ENCODE measurements at places on chromosomes 1 and 21.
A peak's percentile ranks its signal among the peaks of the same experiment; 100 is the strongest.

DNA sequence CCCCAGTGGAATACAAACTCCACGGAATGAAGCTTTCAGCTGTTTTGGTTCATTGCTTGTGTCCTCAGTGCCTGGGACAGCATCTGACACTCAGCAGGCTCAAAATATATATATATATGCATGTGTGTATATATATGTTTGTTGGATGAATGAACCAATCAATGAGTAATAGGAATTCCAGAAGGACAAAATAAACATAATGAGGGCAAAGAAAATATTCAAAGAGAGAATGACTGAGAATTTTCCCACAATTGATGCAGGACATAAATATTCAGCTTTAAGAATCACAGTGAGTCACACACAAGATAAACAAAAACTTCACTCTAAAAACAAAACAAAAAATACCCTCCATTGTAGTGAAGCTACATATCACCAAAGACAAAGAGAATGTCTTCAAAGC is 64.0 kb downstream of the CHD5 start:
- DNase-seq, result no peak

- DNase-seq, result no peak
Observed at GRCh38 chr1:48536477-48536876, 64.5 kb upstream of the SPATA6 start.

GRCh38 chr1:226549937-226550671 is 1.5 kb downstream of the STUM start:
- no peak for DNase-seq

GRCh38 chr1:210828996-210829596 is 304.9 kb downstream of the KCNH1 start:
- no peak for DNase-seq

GRCh38 chr1:155473151-155473821 is 89.3 kb downstream of the ASH1L start:
- DNase-seq, result no peak

DNA sequence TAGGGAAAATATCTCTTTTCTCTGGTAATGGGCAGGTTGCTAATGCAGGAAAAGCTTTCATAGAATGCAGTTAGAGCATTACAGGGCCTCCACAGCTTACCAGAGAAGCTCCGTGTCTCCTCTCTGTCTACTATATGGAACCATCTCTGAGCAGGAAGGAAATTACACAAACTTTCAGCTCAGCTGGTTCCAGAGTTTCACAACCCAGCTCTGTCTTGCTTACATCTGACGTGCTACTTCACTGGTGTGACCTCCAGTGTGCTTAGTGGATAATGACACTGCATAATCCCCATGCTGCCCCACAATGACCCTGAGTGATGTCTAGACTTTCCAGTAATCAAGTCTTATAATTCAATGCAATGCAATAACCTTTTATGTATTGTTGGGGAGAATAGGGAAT is 4.3 kb upstream of the FGGY start:
- no peak for DNase-seq

- DNase-seq, result no peak
Observed at GRCh38 chr1:155207806-155208540, at the start of gene THBS3. Gene THBS3 (minus strand): TSS chr1:155207897. CDS start chr1:155207876, 21 bp downstream.

GRCh38 chr1:244163861-244164510 is 112.9 kb downstream of the ZBTB18 start:
- DNase-seq, result no peak

DNA sequence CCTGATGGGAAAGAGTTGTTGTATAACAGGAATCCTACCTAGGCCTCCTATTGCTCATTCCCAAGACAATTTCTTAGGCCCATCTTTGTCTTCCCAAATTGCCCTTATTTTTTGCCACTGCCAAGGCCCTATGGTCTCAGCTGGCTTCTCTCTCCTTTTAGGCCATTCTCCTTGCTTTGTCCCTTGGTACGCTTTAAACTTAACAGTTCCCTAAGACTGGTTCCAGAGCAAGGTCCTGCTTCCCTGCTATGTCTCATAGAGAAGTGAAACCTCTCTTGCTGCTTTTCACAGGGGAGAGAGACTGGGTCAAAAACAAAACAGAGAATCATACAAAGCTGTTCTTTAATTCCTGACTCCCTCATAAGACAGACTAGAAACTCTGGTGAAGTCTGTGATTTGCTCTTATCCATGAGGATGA is 77.1 kb downstream of the XCL2 start:
- no peak for DNase-seq

DNA sequence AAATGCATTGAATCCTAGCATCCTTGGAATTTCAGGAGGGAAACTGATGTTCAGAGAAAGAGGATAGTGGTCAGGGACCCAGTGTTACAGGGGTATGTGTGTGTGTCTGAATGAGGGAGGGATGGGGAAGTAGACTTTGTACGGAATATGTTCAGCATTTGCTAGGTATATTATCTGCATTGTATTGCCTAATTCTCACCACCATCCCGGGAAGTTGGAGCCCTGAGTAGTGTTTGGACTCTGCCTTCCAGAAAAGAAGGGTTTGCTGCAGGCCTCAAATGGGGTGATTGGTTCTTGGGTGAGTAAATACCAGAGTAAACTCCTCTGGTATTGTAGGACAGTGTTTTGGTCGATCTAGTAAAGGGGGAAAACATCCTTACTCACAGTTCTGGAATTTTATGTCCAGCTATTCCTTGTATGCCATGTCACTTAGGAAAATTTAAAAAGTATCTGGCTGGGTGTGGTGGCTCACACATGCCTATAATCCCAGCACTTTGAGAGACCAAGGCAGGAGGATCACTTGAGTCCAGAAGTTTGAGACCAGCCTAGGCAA is 7.1 kb upstream of the ZNF496 start:
- no peak for DNase-seq

- DNase-seq, result no peak
Observed at GRCh38 chr1:35640380-35641232, 720 bp downstream of the PSMB2 start.

DNA sequence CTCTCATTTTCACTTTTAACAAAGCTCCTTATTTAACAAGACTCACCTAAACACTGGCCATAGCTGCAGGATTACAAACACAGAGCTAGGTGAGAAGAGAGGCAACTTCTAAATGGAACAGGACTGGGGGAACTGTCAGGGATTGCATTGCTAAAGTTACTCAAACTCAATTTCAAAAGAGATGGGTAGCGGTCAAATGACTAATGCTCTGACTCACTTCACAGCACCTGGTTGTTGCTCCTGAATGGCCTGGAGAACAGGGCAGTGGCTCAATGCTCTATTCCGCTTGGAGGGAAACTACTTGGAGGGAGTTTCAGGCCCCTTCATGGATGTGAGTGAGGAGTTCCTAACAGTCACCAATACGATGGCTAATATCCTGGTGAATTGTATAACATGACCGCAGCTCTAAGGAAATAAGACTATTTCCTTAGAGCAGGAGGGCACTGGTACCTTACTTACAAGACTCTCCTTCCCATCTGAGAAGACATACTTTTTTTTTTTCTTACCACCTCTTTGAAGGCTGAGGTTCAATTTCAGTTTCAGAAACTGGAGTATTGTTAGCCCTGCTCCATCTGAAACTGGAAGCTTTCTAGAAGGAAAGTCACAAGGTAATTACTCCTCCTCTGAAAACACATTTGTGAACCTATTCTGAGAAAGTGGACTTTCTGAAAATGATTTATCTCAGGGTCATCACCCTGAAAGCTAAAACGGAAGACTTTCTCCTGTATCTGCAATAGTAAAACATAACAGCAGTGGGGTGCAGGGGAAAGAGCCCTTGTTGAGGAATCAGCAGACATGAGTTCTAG is 9.5 kb downstream of the DPT start:
- no peak for DNase-seq

DNA sequence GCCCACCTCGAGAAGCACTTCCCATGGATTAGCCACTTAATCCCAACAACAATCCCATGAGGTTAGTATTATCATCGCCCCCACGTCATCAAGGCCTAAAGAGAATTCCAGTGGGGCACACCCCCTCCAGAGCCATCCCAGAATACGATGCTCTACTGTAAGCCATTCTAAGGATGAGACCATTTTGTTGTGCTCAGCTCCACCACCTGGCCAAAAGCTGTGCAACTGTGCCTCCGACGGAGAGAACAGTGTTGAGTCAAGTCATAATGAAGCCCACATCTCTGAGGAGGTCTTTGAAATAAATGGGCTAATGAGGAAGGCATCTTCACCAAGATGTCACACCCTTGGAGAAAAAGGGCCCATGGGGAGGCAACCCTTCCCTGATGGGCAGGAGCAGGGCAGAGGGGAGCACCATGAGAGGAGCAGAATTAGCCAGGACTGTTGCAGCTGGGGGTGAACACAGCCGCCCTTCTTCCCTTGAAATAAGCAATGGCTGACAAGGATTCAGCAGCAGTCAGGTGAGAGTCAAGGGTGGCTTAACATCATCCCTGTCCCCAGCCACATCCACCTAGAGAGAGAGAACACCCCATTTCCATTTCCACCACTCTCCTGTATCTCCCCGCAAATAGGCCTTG is 14.6 kb downstream of the SYF2 start:
- no peak for DNase-seq

DNA sequence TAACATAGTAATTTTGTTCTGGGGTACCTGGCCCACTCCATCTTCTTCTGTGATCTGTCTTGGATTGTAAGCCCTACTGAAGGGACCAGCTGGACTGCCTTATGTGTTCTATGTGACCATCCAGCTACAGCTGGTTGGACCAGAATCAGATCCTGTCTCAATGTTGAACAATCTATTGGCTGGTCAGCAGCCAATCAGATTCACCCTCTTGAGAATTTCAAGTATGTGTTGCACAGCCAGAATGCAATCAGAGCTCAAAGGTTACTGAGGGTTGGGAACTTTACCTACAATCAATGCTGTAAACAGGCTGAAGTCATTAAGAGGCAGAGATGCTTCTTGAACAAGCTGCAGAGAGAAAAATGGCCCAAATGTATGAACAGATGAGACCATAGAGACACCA is 61.9 kb downstream of the KCNC4 start:
- DNase-seq, result no peak

DNA sequence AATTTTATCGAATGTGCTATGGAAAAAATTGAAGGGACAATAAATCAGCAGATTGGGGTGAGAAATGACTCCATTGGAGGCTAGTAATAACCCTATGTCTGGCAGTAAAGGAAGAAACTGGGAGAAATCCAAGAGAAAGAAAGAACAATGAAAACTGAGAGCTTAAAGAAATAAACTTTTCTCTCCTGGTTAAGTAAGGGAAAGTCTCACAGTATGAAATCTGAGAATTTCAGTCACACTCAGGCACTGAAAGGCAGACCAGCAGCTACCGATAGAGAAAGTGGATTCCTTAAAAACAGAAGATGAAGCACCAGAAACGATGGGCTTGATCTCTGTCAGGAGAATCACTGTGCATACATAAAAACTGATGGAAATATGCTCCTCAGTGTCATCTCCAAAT is 404.2 kb downstream of the PLPP3 start:
- DNase-seq, result no peak

- DNase-seq, result no peak
Observed at GRCh38 chr1:243268751-243269460, 13.1 kb downstream of the SDCCAG8 start.

GRCh38 chr21:46608672-46609111 is 3.8 kb upstream of the S100B start:
- no peak for DNase-seq

DNA sequence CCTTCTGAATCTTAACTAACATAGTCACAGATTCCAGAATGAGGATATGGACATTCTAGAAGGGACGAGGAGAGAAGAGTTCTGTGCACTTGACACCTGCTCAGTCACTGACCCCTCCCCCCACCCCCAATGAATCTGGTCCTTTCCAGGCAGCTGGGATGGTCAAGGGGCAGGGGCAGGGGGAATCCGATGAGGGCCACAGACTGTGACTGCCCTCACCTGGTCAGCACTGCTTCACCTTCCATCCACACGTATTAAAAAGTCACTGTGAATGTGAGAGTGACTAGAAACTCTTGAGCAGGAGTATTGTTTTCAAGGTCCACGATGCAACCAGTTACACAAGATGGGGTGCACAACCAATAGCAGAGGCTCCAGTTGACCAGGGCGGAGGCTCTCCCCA is 9.5 kb upstream of the PRAMEF12 start:
- no peak for DNase-seq

DNA sequence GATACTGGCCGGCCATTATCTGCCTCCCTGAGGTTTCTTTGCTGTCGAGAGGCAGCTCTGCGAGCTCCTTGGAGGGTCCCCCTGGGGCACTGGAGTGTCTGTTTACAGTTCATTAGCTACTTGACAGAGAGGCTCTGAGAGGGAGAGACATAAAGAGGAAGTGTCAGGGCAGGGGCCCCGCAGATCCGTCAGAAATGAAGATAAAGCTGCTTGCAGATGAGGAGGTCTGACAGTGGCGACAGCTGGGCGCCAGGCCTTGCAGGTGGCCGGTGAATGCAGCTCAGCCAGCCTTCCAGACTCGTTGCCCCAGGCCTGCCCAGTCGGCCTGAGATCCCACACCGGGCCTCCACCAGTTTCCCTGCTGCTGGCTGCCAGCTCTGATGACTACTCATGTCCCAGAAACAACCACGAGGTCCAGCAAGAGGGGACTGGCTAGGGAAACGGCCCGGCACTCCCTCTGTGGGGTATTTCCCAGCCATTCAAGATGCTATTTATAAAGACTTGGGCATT is 84.7 kb downstream of the DISP3 start:
- DNase-seq, result no peak

DNA sequence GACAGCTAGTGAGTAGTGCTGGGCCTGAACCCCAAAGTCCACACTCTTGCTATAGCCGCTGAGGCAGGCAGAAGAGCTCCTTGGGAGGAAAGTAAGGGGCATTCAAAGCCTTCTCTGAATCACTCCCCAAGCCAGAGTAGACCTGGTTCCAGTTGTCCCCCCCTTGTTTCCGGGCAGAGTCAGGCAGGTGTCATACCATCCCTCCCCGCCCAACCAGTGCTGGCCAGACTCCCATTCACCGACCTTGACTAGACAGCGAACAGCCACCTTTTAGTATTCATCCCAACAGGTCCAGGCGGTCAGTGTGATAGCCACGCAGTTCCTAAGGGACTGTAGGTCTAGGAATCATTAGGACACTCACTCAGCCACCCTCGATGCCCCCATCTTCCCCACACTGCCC is 11.8 kb downstream of the CHRNB2 start:
- no peak for DNase-seq

DNA sequence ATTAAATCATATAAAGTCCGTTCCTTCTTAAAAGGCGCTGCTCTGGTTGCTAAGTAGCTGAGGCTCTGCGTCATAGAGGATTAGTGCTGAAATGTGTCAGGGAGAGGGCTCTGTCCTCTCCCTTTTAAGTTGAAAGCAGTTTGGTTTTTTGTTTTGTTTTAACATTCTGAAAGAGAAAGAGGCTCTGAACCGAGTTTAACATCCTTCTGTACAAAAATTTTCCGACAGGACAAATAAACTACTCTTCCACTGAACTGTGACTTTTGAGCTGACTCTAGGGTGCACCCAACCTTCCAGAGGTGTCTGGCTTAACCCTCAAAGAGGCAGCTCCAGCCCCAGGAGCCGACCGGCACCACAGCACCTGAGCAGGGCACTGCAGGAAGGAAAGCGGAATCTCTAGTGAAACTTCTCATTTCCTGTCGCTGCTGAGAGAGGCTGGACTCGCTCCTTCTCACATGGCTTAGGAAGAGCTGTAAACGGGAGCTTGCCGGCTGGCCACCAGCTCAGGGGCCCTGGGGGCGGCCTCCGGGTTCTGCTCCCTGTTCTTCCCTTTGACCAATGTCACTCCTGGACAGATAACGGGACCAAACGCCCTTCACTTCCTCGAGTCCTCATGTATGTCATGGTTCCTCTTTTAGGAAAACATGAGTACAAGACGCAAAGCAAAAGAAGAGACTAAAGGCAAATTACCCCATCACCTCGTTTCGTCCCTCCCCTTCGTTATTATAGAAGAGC is 1.2 kb downstream of the VAV3 start:
- no peak for DNase-seq

- peak; percentile 25 for DNase-seq
Observed at GRCh38 chr1:119611701-119612113, 36.4 kb downstream of the ZNF697 start.

Measured in activated CD8-positive, alpha-beta memory T cell treated with anti-CD3 and anti-CD28 coated beads for 1 hour (primary cell).